ENCODE measurements at places on chromosomes 7 and 10. TPM values are rescaled to one million over a fixed set of nuclear protein-coding genes. Genes with fewer than 3 reads are reported as not detected.

FAM13C gene
- 8.7 TPM for polyA plus RNA-seq

SYT15B gene
- 3.1 TPM for polyA plus RNA-seq

FAM171A1 gene
- polyA plus RNA-seq, result 85.6 TPM

C10orf53 gene
- polyA plus RNA-seq, result not detected

MMRN2 gene
- polyA plus RNA-seq, result 27.8 TPM

LIMK1 gene
- 27.6 TPM for polyA plus RNA-seq

RNF148 gene
- polyA plus RNA-seq, result 0.27 TPM

RPP38 gene
- polyA plus RNA-seq, result 27.4 TPM

Measured in renal pelvis (tissue), 12 donors.